Activated gamma-delta T cell (primary cell): ENCODE measurements at places on chromosomes 5 and 9.

DNA sequence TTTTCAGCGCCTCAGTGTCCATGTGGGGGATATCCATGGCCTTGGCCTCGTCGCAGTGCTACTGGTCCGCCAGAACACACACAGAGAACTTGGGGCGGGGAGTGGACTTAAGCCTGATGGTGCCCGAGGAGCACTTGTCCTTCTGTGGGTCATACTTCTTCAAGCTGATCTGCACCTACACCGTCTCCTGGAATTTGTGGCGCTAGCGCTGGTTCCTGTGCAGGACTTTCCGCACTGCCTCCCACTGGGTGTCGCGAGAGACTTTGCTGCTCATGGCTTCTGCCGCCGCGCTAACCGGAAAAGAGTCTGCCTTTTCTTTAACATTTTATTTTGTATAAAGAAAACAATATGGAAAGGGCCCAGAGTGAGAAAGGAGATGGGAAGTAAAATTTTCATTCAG lies 266.9 kb downstream of the COX7C start:
- no peak for DNase-seq

DNA sequence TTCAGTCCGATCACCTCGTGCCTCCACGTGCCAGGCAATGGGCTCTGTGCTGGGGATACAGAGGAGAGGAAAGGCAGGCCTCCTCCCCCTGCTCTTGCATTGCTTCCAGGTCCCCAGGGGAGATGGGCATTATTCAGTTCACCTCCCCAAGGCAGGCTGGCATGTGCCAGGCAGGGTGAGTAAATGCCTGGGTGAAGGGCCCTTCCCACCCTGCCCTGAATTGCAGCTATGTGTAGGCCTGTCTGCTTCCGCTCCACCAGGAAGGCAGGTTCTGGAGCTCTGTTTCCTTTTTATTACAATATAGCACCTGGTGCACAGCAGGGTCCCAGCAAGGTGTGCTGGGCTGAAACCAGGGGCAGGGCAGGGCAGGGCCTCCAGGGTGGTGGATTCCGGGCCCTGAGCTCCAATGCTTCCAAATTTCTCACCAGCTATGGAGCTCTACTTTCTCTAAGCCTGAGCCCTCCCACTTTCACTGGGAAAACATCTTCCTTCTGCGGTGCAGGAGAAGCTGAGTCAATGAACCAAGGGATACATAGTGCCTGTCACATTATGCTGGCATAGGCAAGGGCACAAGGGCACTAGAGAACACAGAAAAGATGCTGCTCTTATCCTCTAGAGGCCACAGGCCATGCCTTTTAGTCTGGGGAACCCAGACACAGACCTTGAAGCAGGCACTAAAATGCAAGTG lies 42.0 kb downstream of the SHB start:
- DNase-seq: no peak

GRCh38 chr5:123113136-123113535 lies 24.1 kb downstream of the PRDM6 start:
- DNase-seq: no peak

DNA sequence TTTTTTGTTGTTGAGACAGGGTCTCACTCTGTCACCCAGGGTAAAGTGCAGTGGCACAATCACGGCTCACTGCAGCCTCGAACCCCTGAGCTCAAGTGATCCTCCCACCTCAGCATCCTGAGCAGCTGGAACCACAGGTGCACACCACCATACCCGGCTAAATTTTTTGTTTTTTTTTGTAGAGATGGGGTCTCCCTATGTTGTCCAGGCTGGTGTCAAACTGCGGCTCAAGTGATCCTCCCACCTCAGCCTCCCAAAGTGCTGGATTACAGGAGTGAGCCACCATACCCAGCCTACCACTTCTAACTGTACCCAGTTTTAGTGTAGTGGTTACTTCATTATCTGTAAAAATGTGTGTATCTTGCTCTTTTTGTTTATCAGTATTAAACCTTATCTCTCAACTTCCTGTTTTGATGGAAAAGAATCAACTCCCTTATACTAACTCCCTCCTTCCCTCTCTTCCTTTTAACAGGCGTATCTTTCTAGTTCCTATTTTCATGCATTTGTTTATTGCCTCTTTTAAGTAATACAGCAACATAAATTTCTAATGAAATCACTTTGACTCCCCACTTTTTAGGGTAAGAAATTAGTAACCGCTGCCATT lies 33.1 kb downstream of the GRAMD2B start:
- no peak for DNase-seq

DNA sequence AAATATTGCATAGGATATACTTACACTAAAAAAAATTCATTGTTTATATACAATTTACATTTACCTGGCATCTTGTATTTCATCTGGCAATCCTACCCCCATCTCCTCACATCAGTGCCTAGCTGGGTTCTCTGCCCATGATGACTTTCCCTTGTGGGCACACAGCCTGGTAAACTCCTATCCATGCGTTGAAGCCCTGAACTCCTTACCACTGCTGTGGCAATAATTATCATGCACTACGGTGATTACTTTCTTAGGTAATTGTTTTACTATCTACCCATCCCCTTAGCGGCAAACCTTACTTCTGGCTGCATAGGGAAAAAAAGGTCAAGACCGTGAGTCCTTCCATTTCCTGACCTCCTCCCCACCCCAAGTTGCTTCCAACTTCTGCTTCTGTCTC lies 63.6 kb upstream of the DAB2IP start:
- DNase-seq: no peak
